Stimulated activated CD8-positive, alpha-beta memory T cell treated with anti-CD3 and anti-CD28 coated beads, Interleukin-12 subunit alpha, Interleukin-12 subunit beta, amount 100 ng/mL, for 4 hours (primary cell): ENCODE measurements at places on chromosomes 7 and 10.

DNA sequence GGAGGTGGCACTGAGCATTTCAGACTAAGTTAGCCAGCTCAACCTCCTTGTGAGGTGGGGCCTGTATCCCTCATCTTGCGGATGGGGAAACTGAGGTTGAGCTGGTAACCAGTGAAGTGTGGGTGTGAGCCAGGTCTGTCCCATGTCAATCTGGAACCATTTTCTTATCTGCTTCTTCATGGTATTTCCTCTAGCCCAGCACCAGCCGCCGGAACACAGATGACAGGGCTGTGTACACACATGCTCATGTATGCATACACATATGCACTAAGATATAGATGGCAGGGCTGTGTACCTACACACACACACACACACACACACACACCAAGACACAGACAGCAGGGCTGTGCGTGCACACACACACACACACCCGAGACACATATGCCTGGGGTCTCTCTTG, 18.5 kb downstream of the RAMP3 start:
- no peak for DNase-seq

DNA sequence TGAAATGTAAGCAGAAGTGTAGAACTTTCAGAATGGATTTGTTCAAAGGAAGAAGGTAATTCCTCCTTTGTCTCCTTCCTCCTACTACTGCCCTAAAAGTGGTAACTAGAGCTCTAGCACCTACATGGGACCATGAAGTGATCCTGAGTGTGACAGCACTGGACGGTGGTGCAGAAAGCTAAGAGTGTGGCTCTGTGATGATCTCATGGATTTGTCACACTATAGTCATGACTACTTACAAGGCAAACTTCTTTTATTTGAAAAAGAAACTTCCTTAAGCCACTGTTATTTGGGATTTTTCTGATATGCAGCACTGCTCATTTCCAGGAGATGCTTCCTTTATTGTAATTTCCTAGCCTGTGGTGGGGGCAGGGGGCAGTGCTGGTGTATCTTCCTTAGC, 5.8 kb upstream of the FHIP2A start:
- DNase-seq = no peak

DNA sequence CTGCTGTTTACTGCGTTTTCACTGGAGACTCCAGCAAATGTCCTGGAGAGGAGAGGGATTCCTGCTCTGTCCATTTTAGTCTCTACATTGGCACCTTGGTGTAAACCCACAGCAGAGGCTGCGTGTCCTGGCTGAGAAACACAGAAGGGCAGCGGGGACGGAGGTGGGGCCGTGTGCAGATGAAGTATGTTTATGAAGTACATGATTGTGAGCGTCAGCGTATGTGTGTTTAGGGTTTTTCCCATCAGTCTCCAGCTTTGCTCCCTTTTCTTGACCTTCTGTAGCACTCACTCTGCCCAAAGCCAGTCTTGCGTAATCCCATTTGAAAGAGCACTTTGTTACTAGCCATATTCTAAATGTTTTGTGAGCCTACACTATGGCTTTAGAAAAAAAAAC, 750.7 kb upstream of the SORCS1 start:
- no peak for DNase-seq

- no peak for DNase-seq
Measured at GRCh38 chr7:124552217-124552616, 213.4 kb downstream of the GPR37 start.
